ENCODE measurements at places on chromosomes 7 and 10.

DNA sequence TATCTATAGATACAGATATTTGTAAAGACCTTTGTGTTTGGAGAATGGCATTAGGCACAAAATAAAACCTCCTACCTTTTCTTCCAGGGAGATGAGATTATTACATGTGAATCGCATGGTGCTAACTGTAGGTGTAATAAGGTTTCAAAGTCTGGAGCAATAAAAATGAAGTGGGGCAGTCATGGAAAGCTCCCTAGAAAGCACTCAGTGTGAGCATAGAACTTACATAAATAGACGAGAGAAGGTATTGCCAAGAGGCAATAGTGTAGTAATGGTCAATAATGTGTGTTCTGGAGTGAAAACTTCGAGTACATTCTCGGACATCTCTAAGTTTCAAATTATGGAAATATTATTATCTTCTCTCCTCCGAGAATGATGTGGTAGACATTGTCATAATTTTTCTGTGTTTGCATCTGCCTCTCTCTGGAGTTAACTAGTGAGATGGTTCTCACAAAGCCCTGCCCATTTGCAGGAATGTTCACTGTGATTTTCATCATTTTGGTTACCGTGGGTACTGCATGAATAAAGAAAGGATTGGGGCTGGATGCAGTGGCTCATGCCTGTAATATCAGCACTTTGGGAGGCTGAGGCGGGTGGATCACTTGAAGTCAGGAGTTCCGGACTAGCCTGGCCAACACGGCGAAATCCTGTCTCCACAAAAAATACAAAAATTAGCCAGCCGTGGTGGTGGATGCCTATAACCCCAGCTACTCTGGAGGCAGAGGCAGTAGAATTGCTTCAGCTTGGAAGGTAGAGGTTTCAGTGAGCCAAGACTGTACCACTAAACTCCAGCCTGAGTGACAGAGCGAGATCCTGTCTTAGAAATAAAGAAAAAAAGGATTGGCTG is 10.6 kb downstream of the VIM start:
- peak; percentile 60 for DNase-seq

DNA sequence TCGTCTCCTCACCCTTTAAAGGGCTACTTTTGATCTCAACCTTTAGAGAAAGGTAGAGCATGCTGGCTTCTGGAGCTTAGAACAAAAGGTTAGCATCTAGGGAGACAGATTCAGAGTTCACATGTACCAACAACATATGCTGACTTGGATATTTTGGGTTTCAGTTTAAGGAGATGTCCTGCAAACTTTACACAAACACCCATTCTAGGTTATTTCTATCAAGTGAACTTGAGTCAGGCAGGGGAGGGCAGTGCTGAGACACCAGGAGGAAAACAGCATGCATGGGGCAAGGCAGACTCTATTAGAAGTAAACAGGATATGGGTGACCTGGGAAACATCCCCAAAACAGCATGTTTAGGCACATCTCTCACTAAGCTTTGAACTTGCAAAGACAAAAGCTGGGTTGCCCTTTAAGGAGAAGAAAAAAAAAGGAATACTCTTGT is 43.8 kb downstream of the ARL4A start:
- peak; percentile 15 for DNase-seq

GRCh38 chr10:123150271-123150985 is 2.5 kb downstream of the HMX2 start:
- no peak for DNase-seq

GRCh38 chr10:4120096-4120853 is 335.3 kb upstream of the KLF6 start:
- no peak for DNase-seq

- DNase-seq = no peak
Measured at GRCh38 chr10:112739592-112740353, 210.3 kb upstream of the TCF7L2 start.

DNA sequence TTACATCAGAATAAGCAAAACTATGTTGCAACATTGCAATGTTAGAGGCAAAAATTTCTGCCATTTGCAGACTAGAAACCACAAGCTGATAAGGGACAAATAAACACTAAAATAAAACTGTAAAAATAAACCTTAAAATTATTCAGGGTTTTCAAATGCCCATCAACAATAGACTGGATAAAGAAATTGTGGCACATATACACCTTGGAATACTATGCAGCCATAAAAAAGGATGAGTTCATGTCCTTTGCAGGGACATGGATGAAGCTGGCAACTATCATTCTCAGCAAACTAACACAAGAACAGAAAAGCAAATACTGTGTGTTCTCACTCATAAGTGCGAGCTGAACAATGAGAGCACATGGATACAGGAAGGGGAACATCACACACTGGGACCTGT is 385.0 kb downstream of the PHF14 start:
- no peak for DNase-seq

DNA sequence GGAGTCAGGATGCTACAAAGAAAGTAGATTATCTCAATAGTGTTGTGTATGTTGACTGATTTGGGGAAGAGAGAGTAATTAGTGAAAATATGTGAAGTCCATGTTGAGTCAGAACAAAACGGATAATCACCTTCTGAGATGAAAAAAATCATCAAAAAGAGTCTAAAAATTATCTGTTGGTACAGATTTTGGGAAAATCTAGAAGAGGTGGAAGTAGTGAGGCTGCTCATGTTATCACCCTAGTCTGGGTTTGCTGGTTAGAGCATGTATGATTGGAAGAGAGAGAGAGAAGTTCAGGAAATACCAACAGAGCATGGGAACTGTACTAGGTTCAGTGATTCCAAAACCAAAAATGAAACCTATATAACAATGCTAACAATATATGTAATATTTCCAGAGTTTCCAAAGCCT is 12.3 kb downstream of the RPA3 start:
- DNase-seq = no peak

GRCh38 chr10:7538970-7539654 is 127.7 kb downstream of the ITIH5 start:
- DNase-seq = no peak

- DNase-seq = no peak
Measured at GRCh38 chr7:80182630-80183276, 48.1 kb downstream of the GNAI1 start.

DNA sequence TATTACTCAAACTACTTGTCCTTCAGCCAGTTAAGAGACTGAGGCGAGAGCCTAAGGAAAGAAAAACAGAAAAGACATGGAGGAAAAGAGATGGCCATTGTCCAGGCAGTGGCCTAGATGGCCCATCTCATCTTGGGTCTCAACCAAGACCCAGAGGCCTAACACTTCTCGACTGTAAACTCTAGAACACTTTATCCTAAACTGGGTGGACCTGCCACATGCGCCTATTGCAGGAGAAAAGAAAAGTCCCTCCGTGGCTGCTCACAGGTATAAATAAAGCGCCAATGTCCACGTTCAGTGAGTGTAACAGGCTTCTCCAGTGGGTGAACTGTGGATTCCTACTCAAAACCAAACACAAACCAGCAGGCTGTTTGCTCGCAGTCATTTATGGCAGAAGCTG is 92.7 kb upstream of the DDC start:
- DNase-seq = no peak

DNA sequence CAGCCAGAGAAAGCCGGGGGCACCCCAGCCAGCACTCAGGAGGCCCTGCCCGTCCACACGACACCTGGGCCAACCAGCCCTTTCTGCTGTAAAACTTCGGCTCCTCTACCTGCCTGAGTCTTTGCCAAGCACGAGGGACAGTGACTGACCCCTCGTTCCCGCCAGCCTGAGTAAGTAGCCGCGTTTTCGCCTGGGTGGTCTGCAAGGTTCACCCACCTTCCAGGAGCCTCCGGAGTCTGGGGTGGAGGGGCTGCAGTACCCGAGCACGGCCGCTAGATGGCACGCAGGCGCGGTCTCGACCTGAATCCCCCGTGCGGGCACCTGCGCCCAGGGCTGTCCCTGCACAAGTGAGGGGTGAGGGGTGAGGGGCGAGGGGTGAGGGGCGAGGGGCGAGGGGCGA is 192.7 kb downstream of the PTPRN2 start:
- DNase-seq = no peak

DNA sequence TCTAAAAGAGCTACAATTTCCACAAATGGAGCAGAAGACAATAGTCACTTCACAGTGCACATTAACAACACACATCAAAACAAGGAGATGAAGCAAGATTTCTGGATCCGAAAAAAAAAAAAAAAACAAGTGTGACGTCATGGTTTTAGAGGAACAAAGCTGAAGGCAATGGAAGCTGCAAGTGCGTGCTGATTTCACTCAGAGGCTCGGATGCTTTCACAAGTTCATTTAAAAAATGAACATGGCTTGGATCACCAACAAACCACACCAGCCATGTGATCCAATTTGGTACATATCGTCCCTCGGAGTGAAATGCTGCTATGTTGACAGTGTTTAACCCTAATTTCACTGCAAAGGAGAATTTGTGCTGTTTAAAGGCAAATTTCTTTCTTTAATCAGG is 337.0 kb upstream of the PRKCQ start:
- DNase-seq = no peak

DNA sequence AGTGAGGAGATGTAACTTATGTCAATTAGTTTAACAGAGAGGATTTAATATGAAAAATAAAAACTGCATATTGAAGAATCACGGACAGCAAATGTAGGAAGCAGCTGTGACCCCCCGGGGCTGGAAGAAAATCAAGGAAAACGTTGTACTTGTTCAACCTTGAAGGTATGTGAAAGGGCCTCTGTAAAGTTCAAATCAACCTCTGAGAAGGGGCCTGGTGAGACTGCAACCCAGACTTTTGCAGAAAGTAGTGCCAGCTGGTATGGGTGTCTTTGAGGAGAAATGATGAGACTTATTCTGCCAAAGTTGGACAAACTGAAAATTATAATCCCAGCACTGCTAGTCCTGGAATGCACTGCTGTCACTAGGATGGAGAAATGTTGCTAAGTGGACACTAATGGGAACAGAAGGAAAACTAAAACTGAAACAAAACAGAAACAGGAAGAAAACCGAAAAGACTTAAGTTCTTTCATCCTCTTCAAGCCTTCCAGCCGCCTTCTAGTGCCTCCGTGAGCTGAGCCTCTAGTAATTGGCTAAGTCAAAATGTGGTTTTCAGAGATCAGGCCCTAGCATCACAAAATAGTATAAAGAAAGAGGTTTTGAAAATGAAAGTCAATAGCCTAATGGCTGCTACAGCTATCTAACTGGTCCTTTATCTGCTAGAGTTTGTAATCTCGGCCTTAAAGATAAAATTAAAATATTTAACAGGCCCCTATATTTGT is 253.7 kb upstream of the SORCS1 start:
- DNase-seq = no peak

DNA sequence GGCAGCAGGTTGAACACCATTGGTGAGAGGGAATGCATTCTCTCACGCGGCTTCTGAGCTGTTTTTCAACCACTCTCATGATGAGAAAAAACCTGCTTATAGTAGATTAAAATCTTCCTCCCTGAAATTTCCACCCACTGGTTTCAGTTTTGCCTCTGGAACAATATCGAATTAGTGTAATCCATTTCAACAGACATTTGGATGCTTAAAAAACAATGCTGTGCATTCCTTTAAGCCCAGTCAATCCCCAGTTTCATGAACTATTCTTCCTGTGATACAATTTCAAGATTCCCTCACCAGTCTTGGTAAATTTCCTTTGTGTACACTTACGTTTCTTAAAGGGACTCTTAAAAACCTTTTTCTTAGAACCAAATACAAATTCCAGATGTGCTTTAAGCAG is 89.6 kb downstream of the ITIH5 start:
- peak; percentile 19 for DNase-seq

DNA sequence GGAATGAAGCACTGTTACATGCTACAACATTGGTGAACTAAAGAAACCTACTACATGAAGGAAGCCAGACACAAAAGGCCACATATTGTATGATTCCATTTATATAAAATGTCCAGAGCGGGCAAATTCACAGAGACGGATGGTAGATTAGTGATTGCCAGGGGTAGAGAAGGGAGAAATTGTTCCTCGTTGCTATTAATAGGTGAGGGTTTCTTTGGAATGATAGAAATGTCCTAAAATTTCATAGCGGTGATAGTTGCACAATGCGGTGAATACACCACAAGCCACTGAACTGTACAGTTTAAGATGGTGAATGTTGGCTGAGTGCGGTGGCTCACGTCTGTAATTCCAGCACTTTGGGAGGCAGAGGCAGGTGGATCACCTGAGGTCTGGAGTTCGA is 29.0 kb downstream of the DENND2A start:
- DNase-seq = no peak

GRCh38 chr10:75553550-75553949 is 122.1 kb downstream of the LRMDA start:
- DNase-seq = no peak

DNA sequence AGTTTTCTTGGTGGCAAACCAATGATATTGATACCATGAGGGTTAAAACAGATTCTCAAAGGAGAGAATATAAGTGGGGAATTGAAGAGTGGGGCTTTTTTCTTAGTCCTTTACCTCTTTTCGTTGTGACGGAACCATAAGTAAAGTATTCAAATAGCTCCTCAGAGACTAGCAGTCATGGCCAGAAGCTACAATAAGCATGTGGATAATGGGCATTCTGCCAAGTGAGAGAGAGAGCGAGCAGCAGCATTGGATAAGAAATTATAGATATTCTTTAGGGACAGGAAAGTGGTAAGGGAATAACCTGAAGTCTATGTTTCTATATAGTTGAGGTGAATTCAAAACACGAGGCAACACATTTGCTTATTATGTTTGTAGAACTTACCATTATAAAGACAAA is 235.1 kb downstream of the SEMA3E start:
- DNase-seq = no peak

DNA sequence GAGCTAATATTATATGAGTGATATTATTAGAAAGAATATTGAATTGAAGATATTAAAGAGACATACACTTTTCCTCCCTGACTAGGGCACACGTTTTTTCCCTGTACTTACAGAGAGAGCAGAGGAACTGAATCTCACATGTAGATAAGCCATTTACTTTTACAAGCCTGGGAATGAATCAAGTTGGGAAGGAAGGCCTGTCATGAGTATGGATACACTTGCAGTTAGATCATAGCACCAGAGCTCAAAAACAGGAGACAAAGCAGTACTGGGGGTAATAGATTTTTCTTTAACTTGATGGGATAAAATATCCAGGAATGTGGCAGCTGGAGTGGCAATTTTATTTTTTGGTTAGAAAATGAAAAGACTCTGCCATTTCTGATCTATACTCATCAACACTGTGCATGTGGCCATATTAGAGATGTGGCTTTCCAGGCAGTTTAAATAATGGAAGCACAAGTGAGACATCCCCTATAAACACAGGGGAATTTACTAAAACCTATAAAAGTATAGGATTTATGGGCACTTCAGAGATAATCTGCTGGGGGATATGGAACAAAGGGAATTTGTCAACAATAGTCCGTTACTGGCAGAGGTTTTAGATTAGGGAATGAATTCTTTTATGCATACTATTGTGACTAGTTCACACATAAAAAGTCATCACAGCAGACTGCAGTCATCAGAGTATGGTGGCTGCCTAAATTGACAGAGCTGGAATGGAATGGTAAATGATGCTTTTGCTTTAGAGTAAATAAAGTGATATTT is 657.7 kb upstream of the MBL2 start:
- DNase-seq = no peak

GRCh38 chr7:51234139-51234538 is 82.5 kb downstream of the COBL start:
- DNase-seq = no peak

DNA sequence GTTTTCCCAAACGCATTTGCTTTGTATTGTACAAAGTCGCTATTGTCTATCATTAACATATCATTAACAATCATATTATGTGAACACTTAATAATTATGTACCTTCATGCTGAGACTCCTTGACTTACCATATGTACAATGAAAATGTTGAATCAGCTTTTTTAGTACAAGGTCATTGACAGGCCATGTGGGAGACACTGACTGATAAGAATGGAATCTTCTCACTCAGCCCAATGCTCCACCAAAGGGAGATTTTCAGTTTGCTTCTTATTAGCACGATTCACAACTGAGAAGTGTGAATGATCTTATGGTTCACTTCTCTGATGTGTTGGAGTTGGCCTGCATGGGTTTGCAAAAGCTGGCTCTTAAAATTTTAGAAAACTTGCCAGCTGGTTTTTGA is 253.5 kb upstream of the TEX47 start:
- no peak for DNase-seq
